ENCODE measurements at places on chromosomes 5 and 9.

GRCh38 chr5:90055831-90056328, 353.7 kb downstream of the CETN3 start:
- DNase-seq: no peak

- no peak for DNase-seq
Measured at GRCh38 chr9:21028466-21028865, 3.0 kb downstream of the HACD4 start.

- no peak for DNase-seq
Measured at GRCh38 chr9:95991326-95991725, 115.8 kb downstream of the ERCC6L2 start.

- no peak for DNase-seq
Measured at GRCh38 chr9:95458666-95459065, 58.1 kb downstream of the PTCH1 start.

DNA sequence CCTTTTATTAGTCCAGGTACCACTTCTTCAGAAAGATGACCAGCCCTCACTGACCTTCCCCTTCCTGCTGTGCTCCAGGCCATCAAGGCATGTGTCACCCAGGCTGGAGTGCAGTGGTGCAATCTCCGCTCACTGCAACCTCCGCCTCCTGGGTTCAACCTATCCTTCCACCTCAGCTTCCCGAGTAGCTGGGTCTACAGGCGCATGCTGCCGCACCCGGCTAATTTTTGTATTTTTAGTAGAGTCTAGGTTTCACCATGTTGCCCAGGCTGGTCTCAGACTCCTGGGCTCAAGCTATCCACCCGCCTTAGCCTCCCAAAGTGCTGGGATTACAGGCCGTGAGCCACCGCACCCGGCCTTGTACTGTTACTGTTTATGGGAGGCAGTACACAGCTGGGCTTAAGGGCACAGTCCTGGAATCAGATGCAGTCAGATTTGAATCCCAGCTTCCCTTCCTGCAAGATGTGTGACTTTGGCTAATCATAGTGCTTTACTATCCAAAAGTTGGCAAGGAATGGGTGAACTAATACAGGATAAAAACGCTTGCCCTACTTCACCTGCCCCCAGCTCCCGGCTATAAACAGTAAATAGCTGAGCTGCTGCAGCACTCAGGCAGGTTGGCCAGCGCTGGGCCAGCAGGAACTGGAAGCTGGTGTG, 483 bp upstream of the EIF4EBP3 start:
- no peak for DNase-seq

GRCh38 chr5:9197881-9198260, 348.0 kb downstream of the SEMA5A start:
- DNase-seq: no peak

GRCh38 chr5:96973532-96974401, 37.9 kb downstream of the LNPEP start:
- no peak for DNase-seq

- DNase-seq: no peak
Measured at GRCh38 chr5:149937610-149938009, 7.0 kb downstream of the PDE6A start.

DNA sequence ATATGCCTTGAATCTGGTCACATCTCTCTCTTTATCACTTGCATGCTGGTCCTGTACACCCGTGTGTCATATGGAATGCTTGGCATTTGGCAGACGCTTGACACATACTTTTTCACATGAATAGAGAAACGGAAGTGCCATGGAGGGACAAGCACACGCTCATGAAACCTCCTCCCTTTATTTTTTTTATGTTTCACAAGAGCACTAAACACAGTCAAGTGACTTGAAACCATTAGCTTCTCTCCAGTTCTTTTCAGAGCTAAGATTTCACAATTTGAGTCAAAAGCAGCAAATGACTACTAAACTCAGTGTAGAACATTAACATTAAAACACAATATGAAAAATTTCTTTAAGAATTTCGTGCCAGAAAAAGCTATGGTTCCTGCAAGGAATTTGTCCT, 151.1 kb downstream of the DOCK2 start:
- DNase-seq: no peak

GRCh38 chr9:122360891-122361290, 9.9 kb upstream of the PTGS1 start:
- no peak for DNase-seq

- DNase-seq: no peak
Measured at GRCh38 chr5:67765697-67766096, 449.9 kb upstream of the PIK3R1 start.

GRCh38 chr9:136950656-136951276, 1.3 kb upstream of the LCN12 start:
- DNase-seq: no peak

- DNase-seq: no peak
Measured at GRCh38 chr9:86722706-86723075, 224.6 kb downstream of the GAS1 start.

DNA sequence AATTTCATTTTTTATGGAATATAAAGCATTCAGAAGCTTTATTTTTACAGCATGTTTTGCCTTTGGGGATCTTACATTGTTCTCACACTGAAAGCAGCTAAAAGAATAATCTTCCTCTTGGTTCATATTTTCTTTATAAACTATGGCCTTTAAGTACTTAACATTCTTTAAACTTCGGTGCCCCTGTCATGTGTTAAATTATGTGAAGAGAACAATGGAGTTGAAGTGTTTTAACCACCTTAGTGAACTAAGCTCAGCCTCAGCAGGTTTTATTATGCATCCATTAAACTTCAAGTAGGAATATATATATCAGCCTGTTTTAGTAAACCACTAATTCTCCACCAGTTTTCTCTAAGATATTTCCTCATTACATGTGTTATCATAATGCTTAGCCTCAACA, 371.4 kb upstream of the CDH18 start:
- DNase-seq: no peak

- no peak for DNase-seq
Measured at GRCh38 chr5:156164306-156164705, 162.7 kb upstream of the SGCD start.

DNA sequence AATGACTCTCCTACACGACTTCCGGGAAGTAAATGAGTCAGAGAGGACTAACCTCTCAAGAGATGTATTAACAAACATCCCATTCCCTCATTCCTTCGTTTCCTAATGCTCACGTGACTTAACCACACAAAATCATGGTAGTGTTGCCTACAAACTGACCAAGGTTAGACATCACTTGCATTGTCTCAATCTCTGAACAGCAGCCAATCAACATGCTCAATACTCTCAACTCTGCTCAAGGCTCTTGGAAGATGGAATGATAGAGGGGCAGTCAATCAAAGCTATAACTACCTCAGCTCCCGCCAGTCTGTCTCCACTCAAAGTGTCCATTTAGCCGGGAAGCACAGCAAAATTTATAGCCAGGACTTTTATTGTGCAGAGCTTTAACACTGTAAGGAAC, 143.8 kb upstream of the PIK3R1 start:
- no peak for DNase-seq

GRCh38 chr5:1800472-1801221, 560 bp upstream of the NDUFS6 start:
- no peak for DNase-seq

- DNase-seq: no peak
Measured at GRCh38 chr5:100889165-100889743, 13.8 kb downstream of the ST8SIA4 start.

GRCh38 chr9:95980262-95981125, 105.0 kb downstream of the ERCC6L2 start:
- DNase-seq: no peak

- no peak for DNase-seq
Measured at GRCh38 chr5:135318924-135319323, 80.1 kb downstream of the MACROH2A1 start.

- DNase-seq: no peak
Measured at GRCh38 chr5:120706877-120707276, 242.8 kb downstream of the PRR16 start.

DNA sequence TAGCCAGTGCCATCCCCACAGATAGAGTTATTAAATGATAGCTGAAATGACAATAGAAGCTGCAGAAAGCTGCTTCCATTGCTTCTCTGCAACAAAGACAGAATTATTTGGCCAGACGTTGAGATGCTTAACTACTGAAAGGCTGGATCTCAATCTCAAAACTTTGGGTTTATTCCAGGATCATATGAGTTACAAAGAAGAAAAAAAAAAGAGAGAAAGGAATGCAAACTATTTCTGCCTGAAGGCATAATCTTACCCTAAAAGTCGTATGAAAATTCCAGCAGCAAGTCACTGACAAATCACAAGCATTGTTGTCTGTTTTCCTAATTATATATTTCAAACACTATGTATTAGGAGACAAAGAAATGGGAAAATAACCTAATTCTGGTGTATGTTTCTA, 12.8 kb upstream of the TYRP1 start:
- DNase-seq: no peak

DNA sequence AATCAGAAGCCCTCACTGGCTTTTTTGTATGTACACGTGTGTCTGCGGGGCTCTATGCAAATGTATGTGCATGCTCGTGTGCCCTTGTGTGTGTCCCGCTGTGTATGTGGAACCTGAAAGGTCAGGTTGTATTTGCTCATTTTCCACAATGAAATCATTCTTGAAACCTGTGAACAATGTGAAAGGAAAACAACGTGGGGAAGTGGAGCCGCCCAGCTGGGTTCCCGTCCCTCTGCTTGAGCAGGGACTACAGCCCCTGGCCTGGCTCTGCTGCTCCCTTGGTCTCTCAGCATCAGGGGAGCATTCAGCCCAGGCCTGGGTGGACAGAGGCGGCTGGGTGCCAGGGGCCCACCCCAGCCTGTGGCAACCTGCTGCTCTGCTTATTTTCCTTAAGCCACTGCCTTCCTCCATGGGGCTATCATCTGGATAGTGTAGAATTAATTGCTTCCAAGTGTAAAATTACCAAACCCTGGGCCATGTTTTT, 3.0 kb downstream of the ECSCR start:
- no peak for DNase-seq

DNA sequence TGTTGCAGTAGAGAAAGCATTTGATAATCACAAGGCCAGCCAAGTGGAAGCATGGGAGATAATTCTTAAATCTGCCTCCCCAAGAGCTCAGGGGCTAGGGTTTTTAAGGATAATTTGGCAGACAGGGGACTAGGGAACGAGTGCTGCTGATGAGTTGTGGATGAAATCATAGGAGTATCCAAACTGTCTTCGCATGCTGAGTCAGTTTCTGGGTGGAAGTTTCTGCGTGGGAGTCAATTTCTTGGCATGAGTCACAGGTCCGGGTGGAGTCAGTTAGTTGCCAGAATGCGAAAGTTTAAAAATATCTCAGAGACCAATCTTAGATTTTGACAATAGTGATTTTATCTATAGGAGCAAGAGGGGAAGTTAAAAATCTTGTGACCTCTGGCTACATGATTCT, 112.6 kb downstream of the TMC1 start:
- DNase-seq: no peak

- DNase-seq: no peak
Measured at GRCh38 chr9:121358751-121359150, 11.3 kb downstream of the STOM start.

- DNase-seq: no peak
Measured at GRCh38 chr5:29547236-29547865, 1646.1 kb upstream of the CDH6 start.

- no peak for DNase-seq
Measured at GRCh38 chr9:108549184-108549583, 306.6 kb downstream of the ACTL7B start.

- no peak for DNase-seq
Measured at GRCh38 chr5:116480894-116481510, 93.6 kb downstream of the SEMA6A start.

DNA sequence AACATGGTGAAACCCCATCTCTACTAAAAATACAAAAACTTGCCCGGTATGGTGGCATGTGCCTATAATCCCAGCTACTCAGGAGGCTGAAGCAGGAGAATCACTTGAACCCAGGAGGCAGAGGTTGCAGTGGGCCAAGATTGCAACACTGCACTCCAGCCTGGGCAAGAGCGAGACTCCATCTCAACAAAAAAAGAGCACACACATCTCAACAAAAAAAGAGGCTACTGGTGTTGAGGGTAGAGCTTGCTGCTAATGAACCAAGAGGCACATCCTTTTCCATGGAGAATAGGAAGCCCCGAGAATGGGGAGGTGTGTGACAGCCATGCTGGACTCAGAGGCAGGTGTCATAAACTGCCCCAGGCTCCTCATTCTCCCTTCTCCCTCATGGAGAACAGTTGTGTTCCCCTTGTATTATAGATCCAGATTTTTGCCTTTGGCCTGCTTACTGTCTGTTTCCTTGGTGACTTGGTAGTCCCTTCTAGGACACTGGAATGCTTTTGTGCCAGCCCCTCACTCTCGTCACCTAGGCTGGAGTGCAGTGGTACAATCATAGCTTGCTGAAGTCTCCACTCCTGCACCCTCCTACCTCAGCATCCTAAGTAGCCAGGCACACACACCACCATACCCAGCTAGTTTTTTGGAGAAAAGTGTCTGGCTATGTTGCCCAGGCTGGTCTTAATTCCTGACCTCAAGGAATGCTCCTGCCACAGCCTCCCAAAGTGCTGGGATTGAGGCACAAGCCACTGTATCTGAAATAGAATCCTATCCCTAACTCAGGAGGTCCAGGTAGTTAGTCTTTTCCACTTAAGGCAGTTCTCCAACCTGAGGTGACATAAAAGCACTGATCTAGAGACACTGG, 5.1 kb downstream of the RPL12 start:
- DNase-seq: no peak

DNA sequence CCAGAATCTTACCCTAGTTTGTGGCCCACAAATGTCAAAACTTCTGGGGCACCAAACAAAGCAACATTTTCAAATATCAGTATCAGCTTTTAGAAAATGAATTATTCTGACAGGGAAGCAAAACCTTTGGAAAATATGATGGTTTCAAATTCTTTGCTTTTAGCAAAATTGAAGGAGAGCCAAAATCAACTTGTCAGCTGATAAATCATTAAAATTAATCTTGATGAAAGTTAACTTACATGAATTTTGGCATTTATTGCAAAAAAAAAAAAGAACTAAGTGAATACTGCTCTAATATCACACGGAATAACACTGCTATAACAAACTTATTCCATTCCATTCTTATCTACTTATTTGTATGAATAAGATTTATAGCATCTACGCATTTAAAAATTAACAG, 158.1 kb upstream of the TARS1 start:
- DNase-seq: no peak

DNA sequence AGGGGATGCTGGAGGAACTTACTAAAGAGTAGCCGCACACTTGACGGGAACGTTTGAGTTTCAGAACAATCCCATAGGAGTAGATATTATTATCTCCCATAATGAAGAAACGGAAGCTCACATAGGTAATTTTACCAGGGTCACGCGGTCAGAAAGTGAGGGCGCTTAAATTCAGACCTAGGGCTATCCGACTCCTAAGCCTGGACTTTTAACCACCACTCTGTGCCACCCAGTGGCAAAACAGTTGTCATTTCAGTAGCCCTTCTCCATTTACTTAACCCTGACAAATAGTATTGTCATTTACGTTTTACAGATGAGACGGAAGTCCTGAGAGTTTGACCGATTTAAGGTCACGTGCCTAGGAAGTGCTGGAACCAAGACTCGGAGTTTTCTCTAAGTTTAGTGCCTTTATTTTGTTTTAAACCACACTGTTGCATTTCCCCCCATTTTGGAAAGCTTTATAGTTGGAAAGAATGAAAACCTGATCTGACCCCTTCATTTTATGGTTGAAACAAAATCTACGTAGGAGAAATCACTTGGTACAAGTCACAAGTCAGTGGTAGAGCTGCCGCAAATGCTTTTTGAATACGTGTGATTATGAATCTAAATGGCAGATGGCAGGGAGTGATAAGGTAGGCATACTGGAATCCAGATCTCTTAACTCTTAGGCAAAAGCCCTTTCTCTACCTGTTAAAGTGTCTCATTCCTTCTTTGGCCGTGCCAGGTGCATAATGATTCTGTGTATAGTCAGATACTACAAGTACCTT, 650 bp downstream of the MRRF start:
- no peak for DNase-seq

Data from stimulated activated CD4-positive, alpha-beta T cell treated with anti-CD3 and anti-CD28 coated beads, TNF-alpha, amount 100 ng/mL, for 1 hour (primary cell).